ENCODE measurements at places on chromosomes 16 and 17. TPM values are rescaled to one million over a fixed set of nuclear protein-coding genes. Genes with fewer than 3 reads are reported as not detected.

DNA sequence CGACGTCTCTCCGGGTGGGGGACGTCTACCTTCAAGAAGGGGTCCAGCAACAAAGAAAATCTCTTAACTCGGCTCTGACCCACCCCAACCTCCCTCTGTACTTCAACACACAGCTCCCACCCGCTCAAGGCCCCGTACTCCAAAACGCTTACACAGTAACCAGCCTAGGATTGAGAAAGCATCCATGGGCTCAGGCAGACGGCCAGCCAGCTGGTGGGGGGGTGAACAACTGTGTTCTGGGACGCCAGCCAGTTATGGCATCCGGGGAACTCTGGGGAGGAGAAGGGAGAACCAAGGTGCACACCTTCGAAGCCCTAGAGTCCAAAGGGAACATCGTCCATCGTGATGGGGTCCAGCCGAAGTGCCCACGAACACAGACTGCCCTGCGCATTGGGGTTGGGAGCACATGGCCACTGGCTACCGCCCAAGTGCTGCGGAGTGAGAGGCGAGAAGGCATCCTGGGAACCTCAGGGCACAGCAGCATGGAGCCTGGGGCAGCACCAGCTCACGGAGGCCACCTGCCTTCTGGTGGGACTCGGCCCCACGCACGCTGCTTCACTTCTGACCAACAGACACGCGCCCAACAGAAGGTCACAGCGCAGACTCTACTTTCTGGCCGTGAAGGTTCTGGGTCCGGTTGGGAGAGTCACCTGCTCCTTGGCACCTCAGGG, 14.3 kb downstream of the SLC16A3 start:
- DNase-seq = peak; percentile 85

TLCD3B gene
- not detected for total RNA-seq

MMP25 gene
- 1.7 TPM for total RNA-seq

DNA sequence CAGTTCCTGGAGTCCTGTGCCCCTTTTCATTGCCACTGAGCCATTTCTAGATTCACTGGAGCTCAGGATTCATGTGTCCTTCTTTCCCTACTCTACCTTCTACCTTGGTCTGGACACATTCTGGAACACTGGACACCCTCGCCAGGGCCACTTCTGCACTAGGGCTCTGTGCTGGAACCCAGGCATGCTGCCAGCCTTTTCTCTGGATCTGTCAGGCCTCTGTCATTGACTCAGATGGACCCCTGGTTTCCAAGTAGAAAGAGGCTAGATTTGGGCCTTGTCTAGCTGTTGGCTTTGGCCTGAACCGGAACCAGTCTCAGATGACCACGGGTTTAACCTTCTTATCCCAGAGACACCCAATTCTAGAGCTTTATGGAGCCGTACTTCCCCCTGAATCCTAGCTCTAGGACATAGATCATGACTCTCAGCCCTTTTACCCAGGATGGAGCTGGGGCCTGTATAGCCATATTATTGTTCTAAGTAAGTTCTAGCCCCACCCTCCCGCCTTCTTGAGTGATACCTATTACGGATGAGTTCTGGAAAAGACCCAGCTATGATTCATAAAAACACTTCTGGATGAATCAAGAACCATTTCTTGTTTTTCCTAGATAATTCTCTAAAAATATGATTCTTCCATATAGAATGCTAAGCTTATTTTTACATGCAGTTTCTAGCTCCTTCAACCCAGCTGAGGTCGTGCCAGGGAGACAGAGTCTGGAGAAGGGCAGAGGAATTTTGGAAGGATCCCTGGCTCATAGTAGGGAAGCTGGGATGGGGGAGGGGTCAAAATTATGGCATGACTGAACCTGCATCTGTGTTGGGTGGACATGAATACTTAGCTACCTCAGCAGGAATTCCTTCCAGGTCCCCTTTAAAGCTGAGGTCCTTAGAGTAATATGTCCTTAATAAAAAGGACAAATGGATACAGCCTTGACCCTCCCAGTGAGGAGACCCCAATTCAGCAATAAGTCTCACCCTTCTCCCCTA, 1.1 kb upstream of the CHRNB1 start:
- DNase-seq = no peak

- DNase-seq = no peak
Observed at GRCh38 chr16:24102209-24102660, 153.9 kb upstream of the CACNG3 start.

TAC4 gene
- 0.43 TPM for total RNA-seq

- no peak for DNase-seq
Observed at GRCh38 chr17:13003927-13004326, 13.9 kb downstream of the ELAC2 start.

PIRT gene
- total RNA-seq = not detected

ACE gene
- total RNA-seq = 4.8 TPM

DNA sequence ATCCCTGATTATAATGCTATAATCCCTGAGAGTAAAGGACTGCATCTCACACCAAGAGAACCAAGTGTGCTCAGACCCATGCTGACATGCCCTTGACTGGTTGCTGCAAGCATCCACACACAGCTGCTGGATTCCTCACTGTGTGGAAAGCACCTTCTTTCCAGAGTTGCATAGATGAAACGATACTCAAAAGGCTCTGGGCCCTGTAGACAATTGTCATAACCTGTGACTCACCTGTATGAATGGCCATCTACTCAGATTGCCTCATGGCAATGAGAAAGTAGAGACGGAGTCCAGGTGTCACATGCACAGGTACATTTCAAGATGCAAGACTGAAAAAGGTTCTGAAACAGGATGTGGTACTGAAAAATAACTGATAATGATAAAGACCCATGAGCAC, 58.1 kb downstream of the MPHOSPH6 start:
- DNase-seq = no peak

- no peak for DNase-seq
Observed at GRCh38 chr17:27765353-27765752, 35.0 kb downstream of the NOS2 start.

DNA sequence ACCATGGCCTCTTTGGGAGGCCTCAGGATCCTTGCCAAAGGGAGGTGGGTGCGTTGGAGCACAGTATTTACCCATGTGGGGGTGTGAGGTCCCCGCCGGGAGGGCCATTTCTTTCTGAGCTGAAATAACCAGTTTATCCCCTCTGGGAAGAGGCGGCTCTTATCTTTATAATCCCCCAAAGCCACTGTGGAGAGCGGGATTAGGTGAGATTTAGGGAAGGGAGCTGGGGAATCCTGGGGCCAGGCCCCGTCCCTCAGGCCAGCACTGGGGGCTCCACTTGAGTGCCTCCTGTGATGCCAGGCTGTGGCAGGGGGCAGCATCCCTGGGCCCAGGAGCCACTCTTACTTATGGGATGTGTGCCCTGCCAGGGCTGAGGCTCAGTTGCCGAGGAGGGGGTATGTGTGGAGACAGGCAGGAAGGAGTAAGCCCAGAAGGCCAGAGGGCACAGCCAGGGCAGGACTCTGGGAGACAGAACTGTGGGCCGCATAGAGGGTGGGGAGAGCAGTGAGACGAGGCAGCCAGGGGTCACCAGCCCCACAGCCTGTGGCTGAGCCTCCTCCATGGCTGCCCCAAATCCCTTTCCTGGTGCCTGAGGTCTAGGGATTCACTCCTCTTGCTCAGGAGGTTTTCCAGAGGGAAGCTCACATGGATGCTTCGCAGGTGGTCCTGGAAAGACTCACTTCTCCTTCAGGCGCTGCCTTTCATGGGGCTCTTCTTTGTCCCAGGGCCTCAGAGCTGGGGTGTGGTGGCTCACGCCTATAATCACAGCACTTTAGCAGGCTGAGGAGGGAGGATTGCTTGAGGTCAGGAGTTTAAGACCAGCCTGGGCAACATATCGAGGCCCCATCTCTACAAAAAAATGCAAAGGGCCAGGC, 25.0 kb downstream of the TMEM94 start:
- peak; percentile 37 for DNase-seq

GRCh38 chr16:86455116-86455515, 55.2 kb upstream of the FOXF1 start:
- no peak for DNase-seq

- DNase-seq = no peak
Observed at GRCh38 chr17:58376472-58377000, 24.5 kb upstream of the SUPT4H1 start.

SNX20 gene
- total RNA-seq = 0.95 TPM

GRCh38 chr17:32520104-32520701, 33.4 kb downstream of the CDK5R1 start:
- no peak for DNase-seq

SULT1A1 gene
- total RNA-seq = 14.8 TPM

SAT2 gene
- 78.9 TPM for total RNA-seq

DNA sequence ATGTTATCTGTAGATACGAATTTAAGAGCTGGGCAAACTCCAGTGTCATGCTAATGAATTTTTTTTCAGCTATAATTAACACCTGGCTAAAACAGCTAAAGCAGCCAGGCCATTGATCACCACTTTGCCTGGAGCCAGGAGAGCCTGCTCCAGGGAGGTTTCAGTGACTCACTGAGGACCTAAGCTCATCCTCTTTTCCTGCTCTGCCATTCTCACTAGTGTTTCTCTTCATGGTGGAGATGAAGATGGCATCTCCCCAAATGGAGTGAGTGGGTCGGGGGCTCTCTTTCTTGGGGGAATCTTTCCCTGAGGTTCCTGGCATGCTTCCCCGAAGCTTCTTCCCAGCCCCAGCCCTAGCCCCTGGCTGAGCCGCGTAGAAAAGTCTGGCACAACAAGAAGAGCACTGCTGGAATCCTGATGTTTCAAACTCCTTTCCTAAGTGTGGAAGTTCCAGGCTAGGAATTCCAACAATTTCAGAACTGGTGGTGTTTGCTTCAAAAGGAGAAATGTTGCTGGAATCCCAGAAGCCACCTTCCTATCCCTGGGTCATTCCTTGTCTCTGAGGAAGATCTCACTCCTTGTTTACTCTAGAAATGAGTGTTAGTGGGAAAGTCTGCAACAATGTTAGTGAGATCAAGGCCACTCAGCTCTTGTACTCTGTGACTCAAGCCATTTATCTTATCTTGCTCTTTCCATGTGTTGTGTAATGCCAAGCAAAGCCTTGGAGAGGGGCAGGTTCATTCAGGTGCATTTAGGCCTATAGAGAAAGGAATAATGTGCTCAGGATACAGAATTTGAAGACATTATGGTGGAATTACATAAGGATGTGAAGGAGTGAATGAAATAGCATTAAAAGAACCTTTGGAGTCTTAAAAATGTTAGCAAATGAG, 26.0 kb upstream of the B4GALNT2 start:
- DNase-seq = no peak

DNA sequence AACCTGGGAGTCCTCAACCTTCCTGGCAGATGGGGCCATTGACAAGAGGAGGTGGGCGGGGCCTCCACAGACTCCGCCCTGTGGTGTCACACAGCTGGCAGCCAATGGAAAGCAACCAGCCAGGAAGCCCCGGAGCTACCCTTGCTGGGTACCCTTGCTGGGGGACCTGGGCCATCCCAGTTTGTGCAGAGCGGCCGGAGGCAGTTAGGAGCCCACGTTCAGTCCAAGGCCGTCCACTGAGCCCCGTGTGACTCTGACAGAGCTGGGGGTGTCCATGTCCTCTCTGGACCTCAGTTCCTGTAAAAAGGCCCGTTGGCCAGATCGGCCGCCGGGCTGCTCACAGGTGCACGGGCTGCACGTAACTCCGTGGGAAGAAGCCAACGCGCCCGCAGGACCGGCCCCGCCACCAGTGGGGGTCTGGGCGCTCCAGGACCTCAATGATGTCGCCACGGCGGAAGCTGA, 17.1 kb upstream of the FAM83G start:
- DNase-seq = peak; percentile 55

DNA sequence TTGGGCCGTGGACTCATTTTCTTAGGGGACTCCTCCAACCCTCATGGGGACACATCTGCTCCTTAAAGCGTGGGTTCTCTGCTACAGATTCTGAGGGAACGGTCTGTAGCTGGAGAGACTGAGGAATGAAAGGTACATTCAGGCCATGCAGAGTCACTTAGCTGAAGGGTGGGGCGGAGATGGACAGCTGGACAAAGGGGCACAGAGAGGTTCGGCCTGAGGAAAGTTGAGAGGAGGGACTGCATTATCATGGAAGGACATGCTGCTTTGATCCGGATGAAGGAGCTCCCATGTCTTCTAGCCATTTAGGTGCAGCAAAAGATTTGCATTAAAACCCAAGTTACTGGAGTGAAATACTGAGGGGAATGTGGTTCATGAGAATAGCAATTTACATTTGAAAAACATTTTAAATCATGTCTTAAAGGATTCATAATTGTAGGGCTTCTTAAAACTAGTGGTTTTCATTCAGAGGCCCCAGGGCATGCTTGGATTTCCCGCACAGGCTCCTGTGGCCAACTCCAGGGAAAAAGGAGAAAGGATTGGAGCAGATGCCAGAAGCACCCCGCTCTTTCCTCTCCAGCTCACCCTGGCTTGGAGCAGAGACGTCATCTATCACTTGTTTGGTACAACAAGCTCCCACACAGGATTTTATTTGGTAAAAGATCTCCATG, 54.2 kb downstream of the CDRT4 start:
- DNase-seq = no peak

KRTAP16-1 gene
- not detected for total RNA-seq

GRCh38 chr16:77191259-77191969, 424 bp downstream of the MON1B start:
- DNase-seq = peak; percentile 77

GRCh38 chr16:85880861-85881260, 18.1 kb upstream of the IRF8 start:
- no peak for DNase-seq

IGFALS gene
- total RNA-seq = not detected

KRTAP3-2 gene
- not detected for total RNA-seq

DNA sequence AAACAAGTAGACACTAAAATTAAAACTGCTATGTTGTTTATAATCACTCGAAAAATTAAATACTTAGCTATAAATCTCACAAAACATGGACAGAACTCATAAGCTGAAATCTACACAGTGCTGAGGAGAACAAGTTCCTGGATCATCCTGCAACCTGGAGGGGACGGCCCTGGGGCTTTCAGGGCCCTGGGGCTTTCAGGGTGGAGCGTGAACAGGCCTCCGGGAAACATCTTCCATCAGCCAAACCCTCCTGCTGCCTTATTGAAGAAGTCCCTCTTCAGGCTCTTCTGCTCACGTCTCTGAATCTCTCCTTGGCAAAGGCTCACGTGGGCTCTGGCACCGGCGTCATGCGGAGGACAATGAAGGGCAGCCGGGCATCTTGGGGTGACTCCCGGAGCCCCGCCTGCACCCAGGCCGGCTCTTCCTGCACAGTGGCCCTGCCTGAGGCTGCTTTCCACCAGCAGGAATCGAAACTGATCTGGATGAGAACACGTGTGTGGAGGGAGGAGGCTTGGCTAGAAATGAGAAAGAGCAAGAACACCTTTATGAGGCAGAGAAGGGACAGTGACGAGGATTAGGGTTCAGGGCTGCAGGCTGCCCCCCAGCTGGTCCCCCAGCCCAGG, 127.3 kb downstream of the CDRT15L2 start:
- no peak for DNase-seq

GRCh38 chr17:60149691-60150582, at the start of gene CA4:
Gene CA4 (plus strand): TSS chr17:60149973. CDS start chr17:60150035, 62 bp downstream.
- DNase-seq = no peak
